Stimulated activated CD4-positive, alpha-beta T cell treated with anti-CD3 and anti-CD28 coated beads, Interleukin-1b, Interleukin-23, amount 100 ng/mL, for 24 hours (primary cell): ENCODE measurements at places on chromosomes 1 and 21.

DNA sequence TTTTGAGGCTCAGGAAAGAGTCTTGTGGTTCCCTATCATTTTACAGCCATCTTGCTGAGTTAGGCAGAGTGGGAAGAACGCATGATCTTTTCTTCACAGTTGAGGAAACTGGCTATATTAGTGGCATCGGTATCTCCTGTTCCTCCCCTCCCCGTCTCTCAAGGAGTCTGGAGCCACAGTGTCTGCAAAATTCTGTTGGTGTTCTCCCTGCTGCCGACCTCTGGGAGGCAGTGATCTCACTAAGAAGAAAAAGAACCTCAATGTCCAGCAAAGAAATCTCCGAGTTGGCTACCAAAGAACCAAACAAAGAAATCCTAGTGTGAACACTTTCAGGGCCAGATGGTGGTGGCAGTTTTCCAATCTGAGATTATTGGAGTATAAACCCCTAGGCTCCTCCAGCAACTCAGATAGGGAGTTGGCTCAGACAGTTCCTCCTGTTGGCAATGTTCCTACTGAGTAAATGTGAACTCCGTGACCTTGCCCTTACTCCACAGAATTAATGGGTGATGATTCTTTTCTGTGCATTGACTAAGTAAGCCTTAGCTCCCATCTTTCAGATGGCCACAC is 41.2 kb downstream of the PRAMEF20 start:
- no peak for DNase-seq

DNA sequence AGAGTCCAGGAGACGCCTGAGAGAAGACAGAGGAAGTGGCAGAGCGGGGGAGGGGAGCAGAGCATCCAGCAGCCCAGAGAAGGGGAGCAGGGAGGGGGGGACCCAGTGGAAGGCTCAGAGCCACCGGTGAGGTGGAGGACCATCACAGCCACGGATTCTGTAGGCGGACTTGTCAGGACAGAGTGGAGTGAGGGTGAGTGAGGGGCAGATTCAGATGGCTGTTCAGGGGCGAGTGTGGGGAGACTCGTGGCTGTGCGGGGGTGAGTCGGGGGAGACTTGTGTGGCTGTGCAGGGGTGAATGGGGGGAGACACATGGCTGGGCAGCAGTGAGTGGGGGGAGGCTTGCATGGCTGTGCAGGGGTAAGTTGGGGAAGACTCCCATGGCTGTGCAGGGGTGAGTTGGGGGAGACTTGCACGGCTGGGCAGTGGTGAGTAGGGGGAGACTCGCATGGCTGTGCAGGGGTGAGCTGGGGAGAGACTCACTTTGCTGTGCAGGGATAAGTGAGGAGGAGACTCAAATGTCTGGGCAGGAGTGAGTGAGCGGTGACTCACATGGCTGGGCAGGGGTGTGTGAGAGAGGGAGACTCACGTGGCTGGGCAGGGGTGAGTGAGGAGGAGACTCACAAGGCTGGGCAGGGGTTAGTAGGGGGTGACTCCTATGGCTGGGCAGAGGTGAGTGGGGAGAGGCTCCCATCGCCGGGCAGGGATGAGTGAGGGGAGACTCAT is 56.8 kb upstream of the ABCG1 start:
- no peak for DNase-seq

- DNase-seq, result no peak
Measured at GRCh38 chr1:217647791-217648190, 16.6 kb downstream of the SPATA17 start.

DNA sequence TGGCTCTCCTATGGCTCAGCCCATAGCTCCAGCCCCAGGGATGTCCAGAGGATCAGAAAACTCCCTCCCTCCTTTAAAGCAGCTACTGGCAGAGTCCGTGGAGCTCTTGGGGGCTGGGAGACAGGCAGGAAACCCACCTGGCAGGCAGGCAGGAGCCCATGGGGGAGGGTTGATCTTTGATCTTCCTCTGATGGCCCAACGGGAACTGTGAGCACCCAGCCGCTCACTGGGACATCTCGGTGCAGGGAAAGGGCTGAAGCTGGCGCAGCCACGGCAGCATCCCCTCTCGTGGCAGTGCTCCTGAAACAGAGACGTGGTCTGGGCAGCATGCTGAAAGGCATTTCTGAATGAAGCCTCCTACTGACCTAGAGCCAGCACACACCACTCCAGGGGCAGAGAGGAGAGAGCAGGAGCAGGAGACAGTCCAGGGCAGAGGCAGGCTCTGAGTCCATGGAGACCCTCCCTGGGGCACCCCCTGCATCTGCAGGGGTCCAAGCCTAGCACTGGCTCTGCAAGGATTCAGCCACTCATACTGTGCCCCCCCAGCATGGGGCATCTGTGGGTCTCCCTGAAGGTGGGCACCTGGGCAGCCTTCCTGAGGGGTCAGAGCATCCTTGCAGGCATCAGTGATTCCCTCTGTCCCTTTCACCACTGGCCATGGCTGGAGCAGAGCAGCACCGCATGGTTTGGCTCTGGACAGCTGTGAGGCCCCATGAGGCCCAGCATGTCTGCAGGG is 4.9 kb upstream of the SLX9 start:
- no peak for DNase-seq
